ENCODE measurements at places on chromosomes 16 and 17.

DNA sequence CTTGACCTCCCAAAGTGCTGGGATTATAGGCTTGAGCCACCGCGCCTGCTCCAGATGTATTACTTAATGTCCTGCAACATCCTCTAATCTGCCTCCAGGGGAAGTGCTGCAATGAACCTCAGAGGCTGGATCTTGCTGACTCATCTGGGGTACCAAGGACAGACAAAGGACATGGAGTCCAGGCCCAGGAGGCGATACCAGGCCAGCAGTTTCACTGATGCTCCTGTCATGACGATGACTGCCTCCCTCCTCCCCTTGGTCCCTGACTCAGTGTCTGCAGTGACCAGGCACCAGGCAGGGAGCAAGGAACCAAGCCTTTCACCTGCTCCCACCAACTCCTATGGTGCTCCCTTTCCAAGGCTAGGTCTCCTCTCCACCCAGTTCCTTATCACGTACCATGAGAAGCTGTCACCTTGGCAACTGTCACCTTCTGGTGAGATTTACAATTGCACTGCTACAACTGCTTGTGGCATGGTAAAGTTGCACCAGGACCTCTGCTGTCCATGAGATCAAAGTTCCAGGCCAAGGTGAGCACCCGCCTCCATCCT is 21.6 kb upstream of the PHOSPHO1 start:
- no peak for DNase-seq

DNA sequence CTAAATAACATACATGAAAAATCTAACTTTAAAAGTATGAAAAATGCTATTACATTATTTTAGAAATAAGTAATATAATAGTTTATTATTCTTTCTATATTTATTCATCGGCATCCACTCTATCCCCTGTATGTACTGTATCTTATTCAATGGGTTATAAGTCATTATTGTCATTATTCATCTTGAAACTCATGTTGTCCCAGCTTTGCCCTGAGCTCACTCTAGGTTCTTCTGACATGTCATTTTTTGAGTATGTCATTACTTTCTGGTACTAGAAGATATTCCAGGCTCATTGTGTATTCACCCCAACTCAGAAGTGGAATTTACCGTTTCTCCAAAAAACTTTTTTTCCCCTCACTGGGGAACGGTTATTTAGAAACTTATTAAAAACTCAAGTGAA is 53.0 kb upstream of the MNT start:
- DNase-seq, result no peak

- no peak for DNase-seq
Measured at GRCh38 chr16:6698548-6698947, 634.1 kb upstream of the RBFOX1 start.

DNA sequence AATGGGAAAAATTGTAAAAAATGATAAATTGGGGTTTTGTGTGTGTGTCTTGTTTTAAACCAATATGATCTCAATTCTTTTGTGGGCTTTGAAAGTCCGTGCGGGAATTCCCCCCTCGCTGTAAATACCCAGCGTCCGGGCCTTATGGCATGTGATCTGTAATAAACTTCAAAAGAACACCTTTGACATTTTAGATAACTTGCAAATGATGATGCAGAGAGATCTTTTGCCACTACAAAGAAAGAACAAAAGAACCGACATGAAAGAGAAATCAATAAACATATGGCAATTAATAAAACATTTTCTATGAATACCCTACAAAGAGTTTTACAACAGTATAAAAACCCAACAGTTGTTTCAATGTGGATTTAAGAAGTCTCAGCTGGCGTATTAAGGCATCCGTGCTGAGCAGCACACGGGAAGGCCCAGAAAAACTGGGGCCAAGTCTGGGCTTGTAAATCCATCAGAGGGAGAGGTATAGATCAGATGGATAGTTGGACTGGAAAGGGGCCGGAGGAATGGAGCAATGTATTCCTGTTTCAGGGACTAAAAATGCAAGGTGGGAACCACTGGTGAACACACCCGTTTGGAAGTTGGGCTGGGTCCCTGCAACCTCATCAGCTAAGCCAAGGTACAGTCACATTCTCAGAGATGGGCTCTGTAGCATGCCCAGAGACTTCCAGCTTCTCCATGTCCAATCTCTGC is 115.2 kb downstream of the IRX5 start:
- DNase-seq, result no peak

- DNase-seq, result no peak
Measured at GRCh38 chr16:56262148-56262547, 70.9 kb downstream of the GNAO1 start.

DNA sequence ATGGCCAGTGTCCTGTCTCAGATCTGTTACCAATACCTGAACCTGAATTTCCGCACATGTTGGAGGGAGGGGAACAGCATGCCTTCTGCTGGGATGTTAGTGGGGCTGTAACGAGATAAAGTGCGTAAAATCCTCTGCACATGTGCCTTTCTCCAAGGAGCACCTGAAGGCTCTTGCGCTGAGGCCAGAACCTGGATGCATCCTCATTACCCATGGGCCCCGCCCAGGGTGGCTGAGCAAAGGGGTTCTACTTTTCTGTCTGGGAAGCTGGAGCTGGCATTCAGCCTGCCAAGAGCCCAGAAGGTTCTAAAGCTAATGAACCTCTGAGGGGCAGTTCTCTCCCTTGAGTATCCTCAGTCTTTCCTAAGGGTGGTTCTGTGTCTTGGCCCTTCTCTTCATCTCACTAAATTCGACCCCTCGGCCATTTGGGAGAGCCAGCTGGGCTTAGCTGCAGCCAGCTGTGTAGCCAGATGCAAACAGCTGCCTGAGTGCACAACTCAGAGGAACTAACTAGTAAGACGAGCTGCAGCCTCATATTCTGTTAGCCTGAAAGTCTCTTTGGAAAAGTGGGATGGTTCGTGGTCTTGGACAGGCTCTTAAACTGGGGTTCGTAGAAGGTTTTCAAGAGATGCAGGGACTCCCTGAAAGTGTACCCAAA is 2.5 kb downstream of the ITGA3 start:
- DNase-seq, result no peak

GRCh38 chr16:65426484-65426883 is 304.6 kb upstream of the CDH11 start:
- DNase-seq, result no peak

GRCh38 chr16:75298267-75298666 is 46.8 kb upstream of the BCAR1 start:
- DNase-seq, result no peak

DNA sequence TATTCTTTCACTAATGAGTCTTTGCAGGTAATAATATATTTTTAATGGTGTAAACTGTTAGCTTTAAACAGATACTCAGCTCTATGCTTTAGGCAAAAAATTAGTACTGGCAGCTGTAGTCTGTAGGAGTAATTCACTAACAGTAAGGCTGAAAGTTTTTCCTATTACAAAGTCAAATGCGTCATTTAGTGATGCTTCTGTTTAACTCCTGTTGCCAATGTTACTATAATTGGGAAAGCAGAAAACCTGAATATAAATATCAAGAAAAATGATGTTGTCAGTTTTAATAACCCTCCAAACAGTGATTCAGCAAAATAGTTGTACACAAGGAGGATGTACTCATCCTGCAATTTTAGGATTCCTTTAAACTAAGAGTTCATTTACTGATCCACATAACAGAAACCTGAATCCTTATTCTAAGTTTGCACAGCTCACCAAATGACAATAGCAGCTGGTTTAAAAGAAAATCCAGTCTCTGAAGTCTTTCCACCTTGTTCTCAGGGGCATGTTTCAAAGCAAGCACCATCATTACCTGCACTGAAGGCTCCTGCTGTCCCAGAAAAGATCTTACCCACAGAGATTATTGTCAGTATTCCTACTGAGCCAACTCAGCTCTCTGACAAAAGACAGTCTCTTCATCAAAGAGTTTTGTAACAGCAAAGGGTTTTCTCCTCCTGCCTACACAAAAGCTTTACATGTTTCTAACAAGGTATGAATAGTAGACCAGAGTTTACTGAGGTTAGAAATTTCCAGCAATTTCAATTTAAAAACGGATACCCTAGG is 4.2 kb downstream of the CDR2 start:
- DNase-seq, result no peak

- DNase-seq, result no peak
Measured at GRCh38 chr17:50311112-50311460, 34.8 kb upstream of the XYLT2 start.

DNA sequence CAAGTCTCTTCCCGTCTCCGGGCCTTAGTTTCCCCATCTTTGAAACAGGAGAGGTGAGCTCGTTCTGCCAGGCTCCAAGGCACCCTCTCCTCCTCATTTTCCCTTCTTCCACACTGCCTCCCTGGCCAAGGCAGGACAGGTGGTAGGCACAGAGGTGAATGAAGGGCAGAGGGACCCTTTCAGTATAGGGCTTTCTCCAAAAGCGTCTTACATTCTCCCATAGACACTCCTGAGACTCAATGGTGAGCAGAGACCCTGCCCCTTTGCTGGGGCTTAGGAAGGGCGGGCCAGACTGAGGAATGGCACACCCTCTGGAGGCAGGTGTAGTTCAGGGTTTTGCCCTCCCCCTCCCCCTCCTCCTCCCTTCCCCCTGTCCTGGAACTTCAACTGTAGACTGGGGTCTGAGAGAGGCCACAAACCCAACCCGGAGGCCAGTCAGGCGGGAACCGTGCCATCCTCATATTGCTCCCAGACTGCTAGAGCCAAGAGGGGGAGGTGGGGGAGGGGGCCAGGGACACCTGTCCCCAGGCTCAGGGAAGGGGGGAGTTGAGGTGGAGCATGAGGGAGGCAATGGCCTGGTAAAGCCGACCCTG is 1.9 kb downstream of the PLEKHH3 start:
- no peak for DNase-seq

GRCh38 chr17:68343976-68344375 is 52.7 kb downstream of the ARSG start:
- no peak for DNase-seq

- DNase-seq, result no peak
Measured at GRCh38 chr17:28999206-28999605, 6.6 kb downstream of the SEZ6 start.

DNA sequence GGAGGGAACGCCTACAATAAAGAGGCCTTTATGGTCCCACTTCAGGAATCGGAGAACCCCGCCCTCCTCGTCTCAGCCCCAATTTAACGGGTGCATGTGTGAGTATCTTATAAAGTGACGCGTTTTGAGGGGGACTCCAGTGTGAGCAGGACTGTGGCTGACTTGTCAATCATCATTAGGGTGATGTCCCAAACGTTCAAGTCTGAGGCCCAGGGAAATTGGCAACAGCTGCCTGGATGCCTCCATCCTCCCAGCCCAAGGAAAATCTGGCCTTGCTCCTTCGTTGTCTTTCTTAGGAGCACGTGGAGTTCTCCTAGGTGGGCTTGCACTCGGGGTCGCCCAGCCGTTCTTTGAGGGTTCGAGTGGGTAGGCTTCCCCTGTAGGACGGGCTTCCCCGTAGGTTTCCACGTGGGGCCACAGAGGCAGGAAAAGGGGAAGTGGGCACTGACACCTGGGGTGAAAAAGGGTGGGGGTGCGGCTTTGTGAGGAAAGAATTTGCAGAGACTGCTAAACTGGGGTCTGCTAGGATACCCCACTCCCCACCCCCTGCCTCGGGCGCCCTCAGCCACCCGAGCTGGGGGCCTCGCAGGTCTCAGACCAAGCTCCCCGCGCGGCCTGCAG is 561 bp upstream of the HERPUD1 start:
- no peak for DNase-seq

GRCh38 chr16:85819245-85819644 is 19.8 kb downstream of the COX4I1 start:
- DNase-seq, result peak; percentile 30

DNA sequence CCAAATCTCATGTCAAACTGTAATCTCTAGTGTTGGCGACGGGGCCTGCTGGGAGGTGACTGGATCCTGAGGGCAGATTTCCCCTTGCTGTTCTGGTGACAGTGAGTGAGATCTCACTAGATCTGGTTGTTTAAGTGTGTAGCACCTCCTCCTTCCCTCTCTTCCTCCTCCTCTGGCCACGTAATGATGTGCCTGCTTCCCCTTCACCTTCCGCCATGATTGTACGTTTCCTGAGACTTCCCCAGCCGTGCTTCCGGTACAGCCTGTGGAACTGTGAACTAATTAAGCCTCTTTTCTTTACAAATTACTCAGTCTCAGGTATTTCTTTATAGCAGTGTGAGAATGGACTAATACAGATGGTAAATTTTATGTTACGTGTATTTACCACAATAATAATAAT is 49.2 kb downstream of the METTL16 start:
- DNase-seq, result no peak

- DNase-seq, result no peak
Measured at GRCh38 chr17:794876-795275, 12.7 kb downstream of the MRM3 start.

DNA sequence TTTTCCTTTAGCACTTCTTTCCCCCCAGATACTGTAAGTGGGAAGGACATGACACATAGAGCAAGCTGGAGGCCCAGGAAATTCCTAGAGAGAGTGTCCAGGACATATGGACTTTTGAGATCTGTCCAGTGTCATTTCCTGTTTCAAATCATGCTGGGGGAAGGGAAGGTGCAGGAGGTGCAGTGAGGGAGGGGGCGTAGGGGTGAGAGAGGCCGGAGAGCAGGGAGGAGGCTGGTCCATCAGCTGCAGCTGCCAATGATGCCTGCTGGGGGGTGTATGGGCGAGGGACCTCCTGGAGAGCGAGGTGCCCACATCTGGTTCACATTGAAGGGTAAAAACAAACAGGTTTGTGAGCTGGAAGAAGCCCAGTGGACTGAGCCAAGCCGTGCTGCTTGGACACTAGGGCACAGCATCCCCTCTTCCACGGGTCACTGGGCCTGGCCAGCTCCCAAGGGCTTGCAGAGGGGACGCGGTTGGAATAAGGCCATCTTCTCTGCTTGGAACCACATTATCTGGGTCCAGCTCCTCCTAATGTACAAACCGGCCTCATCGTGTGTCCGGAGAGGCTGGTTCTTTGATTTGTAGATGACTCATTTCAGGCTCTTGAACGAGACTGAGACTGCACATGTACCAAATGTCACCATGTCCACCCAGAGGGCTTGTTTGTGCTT is 70.4 kb upstream of the SMURF2 start:
- DNase-seq, result no peak

GRCh38 chr16:78996790-78997189 is 603.7 kb downstream of the MAF start:
- DNase-seq, result no peak

DNA sequence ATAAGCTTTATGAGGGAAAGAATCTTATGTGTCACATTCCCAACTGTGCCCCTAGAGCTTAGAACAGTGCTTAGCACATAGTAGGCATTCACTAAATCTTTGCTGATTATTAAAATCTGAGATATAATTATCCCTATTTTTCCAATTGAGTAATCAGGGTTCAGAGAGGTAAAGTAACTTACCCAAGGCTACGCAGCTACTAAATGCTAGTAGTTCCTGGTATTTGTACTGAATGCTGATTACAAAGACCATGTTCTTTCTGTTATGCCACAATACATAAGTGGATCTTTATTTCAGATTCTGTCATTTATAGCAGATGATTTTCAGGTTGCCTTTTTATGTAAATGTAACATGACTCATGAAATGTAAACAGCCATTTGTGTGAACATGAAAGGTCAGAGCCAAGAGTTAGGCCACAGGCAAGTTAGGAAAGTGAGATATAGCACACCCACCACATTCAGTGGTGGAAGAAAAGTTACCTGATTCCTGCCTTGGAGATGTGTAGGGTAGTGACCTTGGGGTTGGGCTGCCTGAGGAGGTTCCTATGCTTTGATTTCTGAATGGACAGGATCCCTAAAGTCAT is 77.2 kb downstream of the FTO start:
- no peak for DNase-seq

- no peak for DNase-seq
Measured at GRCh38 chr17:76104140-76104895, 731 bp upstream of the EXOC7 start.

Measured in GDM1 (cell line).